HEK293T (cell line): ENCODE measurements at places on chromosomes 1 and 21.

DNA sequence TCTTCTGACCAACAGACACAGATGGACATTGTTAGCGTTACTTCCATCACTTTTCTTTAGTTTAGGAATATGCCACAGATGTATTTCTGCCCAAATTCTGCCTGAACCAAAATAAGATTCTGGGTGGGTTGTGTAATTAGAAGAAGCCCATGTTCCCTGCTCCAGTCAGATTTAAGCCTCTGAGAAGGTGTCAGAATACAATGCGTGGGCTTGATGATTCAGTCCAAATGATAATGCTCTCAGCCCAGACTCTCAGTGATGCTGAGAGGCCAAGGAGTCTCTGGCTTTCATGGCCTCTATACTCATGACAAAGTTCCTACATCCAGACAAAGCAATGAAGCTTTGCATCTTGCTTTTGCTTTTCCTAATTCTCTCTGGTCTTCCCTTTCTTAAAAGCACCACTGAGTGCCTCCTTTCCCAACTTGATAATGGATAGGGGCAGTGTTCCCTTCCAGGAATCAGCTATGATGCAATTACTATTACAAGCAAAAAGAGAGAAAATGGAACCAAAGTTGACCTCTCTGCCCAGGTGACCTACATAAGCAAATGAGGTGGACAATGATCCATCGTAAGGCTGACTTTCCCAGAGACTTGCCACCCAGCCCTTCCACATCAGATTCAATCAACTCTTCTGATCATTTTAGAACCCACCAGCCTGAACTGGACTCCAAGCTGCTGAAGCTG, 8.8 kb downstream of the SEC16B start:
- DNase-seq = no peak

DNA sequence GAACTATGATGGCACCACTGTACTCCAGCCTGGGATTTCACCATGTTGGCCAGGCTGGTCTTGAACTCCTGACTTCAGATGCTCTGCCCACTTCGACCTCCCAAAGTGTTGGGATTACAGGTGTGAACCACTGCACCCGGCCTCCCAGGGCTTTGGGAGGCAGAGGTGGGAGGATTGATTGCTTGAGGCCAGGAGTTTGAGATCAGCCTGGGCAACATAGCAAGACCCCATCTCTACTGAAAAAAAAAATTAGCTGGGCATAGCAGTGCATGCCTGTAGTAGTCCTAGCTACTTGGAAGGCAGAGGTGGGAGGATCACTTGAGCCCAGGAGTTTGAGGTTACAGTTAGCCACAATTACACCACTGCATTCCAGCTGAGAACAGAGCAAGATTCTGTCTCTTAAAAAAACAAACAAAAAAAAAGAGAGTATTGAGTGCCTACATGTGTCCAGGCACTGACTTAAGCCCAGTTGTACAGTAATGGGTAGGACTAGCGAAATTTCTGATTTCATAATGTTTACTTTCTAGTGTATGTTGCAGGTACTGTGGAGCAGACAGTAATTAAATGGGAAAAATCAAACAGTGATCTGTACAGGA, 4.2 kb downstream of the MANEAL start:
- DNase-seq = no peak

DNA sequence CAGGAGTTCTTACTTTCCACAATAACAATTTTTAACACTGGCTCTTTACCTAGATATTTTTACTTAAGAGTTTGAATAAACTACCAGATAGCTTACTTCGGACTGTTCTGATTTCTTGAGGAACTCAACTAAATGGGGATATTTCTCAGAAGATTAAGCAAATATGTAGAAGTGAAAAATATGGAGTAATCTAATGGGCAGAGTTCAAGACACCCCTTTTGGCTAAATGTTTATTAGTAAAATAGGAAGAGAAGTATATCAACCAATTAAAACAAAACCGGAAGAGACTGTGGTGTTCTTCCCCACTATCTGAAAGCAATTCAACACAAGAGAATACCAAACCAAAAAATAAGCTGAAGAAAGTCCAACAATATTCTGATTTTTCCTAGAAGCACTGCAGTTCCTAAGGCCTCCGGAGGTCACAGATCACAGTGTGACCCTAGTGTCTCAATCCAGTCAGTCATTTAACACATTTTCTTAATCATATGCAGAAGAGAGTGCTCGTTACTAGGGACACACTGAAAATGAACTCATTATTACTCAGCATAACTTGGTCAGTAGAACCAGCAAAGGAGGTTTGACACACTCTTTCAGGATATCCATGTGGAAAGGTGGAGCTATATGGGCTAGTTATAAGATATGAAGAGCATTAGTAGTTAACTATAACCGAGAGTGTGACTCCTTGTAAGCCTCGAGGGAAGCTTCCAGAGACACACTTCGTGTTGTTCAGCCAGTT, 5.2 kb downstream of the SIPA1L2 start:
- no peak for DNase-seq

- DNase-seq = no peak
Observed at GRCh38 chr1:36796106-36796590, 238.2 kb downstream of the GRIK3 start.
